Iris pigment epithelial cell (primary cell): ENCODE measurements at places on chromosomes 1 and 21.

GRCh38 chr1:184190616-184191015, 139.1 kb downstream of the TSEN15 start:
- DNase-seq = no peak

- DNase-seq = no peak
Observed at GRCh38 chr1:102857251-102857650, 251.1 kb downstream of the COL11A1 start.

- peak; percentile 90 for DNase-seq
Observed at GRCh38 chr1:85584264-85584781, 3.8 kb downstream of the CCN1 start.

GRCh38 chr1:168178227-168178637, 530 bp upstream of the TIPRL start:
- DNase-seq = no peak

DNA sequence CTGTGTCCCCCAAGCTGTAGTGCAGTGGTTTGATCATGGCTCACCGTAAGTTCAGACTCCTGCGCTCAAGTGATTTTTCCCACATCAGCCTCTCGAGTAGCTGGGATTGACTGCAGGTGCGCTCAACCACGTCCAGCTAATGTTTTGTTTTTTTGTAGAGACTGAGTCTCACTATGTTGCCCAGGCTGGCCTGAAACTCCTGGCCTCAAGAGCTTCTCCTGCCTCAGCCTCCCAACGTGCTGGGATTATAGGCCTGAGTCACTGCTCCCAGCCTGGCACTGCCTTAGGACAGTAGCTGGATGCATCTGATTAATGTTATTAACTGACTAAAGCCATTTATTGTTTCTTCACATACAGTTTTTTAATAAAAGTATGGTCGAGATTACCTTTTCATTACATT, 40.2 kb downstream of the RNF11 start:
- no peak for DNase-seq

- peak; percentile 56 for DNase-seq
Observed at GRCh38 chr1:39332291-39332690, 127.8 kb downstream of the MACF1 start.

- peak; percentile 61 for DNase-seq
Observed at GRCh38 chr1:9825093-9826074, 1.6 kb upstream of the CLSTN1 start.

DNA sequence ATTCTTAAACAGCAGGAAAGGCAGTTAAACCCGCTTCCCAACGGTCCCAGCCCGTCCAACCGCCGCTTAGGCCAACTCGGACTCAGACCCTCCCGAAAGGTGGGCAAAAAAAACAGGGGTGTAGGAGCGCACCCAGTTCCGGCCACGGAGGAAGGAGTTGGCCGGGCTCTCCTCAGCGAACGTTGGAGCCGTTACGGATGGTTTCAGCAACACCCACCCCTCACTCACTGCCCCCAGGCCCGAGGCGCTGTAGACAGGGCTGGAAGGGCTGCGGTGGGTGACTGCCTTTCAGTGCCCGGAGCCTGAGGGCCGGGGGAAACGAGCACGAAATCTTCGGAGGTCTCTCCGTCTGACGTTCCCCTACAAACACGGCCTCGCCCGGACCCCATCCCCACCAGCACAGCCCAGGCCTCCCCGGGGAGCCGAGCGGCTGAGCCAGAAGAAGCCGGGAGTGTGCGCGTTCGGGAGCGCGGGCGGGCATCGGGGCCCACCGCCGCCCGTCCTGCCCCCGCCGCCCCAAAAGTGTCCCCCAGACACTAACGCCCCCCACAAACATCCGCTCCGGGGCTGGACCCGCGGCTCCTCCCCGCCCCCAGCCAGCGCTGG, 1.3 kb downstream of the KDM5B start:
- peak; percentile 17 for DNase-seq

DNA sequence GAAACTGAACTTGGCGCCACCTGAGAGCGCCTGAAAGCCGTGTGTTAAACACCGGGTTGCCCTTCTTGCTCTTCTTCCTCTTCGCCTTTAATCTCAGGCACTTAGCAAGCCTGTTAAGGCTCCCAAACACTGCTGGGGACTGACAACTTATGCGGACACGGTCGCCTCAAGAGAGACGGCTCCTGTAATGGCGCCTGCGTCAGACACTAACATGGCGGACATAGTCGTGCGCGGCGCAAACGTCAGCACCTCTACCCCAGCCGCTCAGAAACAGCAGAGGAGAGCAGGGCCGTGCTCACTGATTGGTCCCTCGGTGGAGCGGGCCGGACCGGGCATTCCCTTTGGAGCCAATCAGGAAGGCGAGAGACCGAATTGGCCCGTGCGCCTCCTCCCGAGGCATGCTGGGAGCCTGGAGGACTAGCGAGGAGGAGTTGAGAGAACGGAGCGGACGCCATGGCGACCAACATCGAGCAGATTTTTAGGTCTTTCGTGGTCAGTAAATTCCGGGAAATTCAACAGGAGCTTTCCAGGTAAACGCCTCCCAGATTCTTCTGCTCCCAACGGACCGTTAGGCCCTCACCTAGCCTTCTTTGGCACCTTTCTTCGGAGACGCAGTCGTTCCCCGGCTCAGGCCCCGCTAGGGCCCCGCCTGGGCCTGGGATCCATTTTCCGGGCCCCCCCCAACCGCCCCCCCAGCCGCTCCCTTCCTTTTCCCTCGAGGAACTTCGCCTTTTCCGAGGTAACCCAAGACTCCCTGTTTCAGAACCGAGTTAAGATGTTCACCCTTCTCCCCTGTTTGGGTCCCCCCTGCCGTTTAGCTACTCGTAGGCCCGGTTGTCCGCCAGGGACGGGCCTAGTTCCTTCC, at the start of gene SON:
SON (plus strand) TSS at position 399 of the 865 bp plus-strand sequence; CDS start at position 454, 55 bp downstream.
- DNase-seq = peak; percentile 99

DNA sequence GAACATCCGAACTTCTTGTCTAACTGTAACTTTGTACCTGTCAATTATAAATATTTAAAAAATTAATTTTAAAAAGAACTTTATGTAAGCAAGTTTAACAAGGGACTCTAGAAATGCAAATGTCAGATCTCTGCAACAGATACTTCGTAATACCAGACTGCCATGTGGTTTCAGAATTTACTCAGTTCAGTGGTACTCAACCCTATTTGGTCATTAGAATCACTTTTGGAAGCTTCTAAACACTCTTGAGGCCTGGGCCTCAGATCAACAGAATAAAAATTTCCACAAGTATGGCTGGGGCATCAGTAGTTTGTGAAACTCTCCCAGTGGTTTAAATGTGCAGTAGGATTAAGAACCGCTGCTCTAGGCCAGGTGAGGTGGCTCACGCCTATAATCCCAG, 139.5 kb upstream of the SMYD2 start:
- no peak for DNase-seq

GRCh38 chr21:39390212-39390765, 41.4 kb upstream of the HMGN1 start:
- no peak for DNase-seq

DNA sequence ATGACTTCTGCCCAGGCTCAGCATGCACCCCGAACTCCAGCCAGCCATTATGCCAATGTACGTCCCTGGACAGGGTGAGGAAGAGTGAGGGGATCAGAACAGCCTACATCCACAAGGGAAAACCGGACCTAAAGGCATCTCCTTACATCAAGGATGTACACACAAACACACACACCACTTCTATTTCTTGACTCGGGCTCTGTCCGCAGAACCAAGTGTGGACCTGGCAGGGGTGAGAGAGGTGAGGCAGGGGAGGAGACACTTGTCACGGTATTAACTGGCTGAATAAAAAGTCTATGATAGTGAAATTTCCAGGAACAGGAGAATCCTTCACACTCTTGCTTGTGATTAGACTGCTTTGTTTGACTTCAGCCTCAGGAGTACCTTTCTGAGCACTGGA, 2.3 kb downstream of the LMOD1 start:
- DNase-seq = no peak

DNA sequence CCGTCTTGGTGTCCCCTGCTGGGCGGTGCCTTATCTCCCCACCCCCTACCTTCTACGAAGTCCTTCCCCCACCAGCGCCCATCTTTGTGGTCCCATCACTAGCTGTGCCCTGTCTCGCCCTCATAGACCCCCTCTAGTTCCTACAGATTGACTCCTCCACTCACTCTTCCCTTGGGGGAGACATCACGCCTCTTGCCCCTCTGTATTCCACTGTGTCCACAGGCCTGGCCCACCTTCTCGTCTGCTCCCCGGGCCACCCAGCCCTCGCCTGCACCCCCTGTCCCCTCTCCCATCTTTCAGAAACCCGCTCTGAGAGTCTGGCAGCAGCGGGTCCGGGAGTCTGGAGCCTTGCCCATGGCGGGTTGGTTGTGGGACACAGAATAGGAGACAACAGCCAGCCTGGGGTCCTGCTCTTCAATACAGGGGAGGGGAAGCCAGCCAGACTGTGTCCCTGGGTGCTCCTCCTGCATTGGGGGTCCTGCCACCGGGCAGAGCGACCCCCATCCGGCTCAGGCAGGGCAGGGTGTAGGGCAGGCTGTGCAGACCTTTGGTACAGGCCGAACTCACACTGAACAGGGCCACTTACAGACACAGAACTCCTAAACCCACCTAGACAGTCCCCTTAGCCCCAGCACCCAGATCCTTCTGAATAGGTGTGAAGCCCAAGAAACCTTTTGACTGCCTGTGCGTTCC, 1.1 kb downstream of the RNF187 start:
- DNase-seq = no peak

DNA sequence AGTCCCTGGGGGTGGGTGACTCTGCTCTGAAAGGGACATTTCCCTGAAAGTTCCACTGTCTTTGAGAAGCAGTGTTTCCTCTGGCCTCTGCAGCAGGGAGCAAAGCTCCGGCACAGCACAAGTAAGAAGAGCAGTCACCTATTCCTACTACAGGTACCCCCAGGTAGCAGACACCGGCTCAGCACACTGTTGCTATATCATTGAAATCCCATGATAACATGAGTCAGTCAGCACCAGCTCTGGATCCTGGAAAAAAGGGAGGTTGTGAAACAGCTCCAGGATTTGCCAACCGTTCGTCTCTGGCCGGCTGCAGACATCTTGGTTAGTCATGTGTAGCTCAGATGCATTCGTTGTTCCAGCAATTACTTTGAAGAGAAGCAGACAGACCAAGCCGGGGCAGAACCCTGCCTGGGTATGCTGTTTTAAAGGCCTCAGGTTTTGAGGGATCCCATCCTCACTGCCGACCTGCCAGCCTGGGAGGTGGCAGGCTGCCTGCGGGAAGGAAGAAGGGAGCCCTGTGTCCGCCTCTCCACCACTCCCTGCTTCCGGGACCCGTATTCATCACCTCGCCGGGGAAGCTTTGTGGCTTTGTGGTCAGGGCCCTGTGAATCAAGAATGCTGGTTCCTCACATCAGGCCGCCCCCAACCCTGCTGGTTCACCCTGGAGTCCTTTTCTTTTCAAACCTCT, 139.2 kb downstream of the CLIC6 start:
- peak; percentile 94 for DNase-seq

DNA sequence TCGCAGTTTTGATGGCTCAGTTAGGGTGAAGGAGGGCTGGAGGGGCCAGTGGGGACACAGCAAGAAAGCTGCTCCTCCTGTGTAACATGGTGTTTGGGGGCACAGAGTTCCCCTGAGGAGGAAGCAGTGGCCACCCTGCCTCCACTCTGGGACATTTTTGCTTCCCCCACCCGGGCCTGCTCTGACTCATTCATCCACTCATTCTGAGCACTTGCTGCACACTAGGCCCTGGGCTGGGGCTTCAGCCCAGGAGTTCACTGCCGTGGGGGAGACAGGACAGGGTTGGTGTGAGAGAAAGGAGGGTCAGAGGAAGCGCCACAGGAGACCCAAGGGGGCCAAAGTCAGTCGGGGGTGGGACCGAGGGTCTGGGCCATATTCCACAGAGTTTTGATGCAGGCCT, 41.4 kb upstream of the ACOT11 start:
- DNase-seq = peak; percentile 36

DNA sequence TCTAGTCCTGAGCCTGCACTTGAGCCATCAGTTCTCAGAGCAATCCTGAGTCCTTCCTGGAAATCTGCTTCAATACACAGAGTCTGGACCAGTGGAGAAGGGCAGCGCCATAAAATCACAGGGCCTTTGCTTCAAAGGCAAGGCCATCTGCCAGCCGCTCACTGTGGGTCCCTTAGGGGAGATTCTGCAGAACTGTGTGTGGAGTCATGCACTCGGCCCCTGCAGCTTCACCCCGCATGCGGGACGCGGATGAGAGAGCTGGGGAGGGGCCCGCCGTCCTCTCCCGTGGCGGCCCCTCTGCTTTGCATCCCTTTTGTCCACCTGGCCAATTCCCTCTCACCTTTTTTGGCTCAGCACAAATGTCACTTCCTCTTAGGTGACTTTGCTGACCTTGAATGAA, 311.2 kb upstream of the VAMP3 start:
- no peak for DNase-seq

DNA sequence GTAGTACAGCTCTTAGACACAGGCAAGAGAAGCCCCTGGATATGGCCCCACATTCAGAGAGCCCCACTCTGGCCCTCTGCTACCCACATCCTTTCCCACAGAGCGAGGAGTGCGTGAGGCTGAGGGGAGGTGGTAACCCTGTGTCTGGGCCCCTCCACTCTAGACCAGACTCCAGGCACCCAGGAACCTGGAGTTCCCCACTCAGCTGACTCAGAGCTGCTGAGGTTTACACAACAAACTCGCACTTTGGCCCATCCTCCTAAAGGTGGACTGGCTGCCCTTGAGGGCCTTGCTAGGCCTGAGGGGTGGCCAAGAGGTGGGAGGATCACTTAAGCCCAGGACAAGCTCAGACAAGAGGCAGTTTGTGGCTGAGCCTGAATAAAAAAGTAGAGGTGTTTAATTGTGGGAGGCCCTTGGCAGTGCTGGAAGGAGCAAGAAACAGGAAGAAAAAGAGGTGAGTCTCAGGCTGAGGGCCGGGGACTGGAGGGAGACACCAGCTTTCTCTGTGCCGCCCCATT, 10.7 kb downstream of the MR1 start:
- peak; percentile 80 for DNase-seq

- peak; percentile 75 for DNase-seq
Observed at GRCh38 chr1:12472798-12473551, 145.0 kb downstream of the DHRS3 start.

DNA sequence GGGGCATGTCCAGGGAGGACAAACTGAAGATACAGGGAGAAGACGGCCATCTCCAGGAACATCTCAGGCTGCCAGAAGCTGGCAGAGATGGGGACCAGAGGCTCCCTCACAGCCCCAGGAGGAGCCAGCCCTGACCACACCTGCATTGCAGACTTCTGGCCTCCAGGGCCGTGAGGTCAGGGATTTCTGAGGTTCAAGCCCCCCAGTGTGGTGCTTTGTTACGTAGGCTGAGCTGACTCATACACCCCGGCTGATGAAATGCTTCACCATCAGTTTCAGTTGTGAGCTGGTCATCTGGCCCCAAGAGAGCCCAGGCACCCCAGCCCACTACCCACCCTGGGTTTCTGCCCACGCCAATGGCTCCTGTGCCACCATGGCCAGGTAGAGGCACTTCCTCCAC, 106.4 kb downstream of the SIK1 start:
- DNase-seq = no peak

GRCh38 chr1:80659161-80659560, 1141.6 kb upstream of the ADGRL2 start:
- no peak for DNase-seq

DNA sequence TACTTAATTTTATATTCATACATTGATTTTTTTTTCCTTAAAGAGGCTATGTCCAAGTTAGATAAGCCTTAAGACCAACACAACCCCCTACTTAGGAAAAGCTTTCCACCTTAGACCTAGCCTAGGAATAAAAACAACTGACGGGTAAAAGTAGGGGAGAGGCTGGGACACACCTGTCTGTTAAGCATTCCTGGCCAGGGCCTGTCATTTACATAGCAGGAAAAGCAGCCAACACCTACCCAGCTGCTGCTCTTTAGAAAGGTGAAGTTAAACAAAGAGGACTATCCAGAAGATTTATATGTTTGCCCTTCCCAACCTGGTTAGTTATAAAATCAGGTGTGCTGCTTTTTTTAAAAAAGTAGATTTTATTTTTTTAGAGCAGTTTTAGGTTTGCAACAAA, 29.1 kb upstream of the SAMD13 start:
- no peak for DNase-seq

- DNase-seq = no peak
Observed at GRCh38 chr1:183901748-183902330, 96.9 kb downstream of the RGL1 start.
